ENCODE measurements at places on chromosomes 12 and 14.

GRCh38 chr12:122139941-122140340, 34.1 kb downstream of the IL31 start:
- DNase-seq: no peak

GRCh38 chr14:99217066-99217955, 54.7 kb downstream of the BCL11B start:
- DNase-seq: no peak

- no peak for DNase-seq
These were observed 6.3 kb downstream of the ZFP36L1 start for GRCh38 chr14:68786491-68787091.

DNA sequence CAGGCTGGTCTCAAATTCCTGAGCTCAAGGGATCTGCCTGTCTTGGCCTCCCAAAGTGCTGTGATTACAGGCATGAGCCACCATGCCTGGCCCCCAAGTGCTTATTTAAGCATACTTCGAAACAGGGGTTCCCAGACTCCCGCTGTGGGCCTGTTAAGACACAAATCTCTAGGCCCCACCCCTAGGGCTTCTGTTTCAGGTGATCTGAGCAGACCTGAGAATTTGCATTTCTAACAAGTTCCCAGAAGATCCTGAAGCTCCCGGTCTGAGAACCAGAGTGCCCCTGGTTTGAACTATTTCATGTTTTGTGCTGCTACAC, 25.0 kb downstream of the GCH1 start:
- DNase-seq: no peak

DNA sequence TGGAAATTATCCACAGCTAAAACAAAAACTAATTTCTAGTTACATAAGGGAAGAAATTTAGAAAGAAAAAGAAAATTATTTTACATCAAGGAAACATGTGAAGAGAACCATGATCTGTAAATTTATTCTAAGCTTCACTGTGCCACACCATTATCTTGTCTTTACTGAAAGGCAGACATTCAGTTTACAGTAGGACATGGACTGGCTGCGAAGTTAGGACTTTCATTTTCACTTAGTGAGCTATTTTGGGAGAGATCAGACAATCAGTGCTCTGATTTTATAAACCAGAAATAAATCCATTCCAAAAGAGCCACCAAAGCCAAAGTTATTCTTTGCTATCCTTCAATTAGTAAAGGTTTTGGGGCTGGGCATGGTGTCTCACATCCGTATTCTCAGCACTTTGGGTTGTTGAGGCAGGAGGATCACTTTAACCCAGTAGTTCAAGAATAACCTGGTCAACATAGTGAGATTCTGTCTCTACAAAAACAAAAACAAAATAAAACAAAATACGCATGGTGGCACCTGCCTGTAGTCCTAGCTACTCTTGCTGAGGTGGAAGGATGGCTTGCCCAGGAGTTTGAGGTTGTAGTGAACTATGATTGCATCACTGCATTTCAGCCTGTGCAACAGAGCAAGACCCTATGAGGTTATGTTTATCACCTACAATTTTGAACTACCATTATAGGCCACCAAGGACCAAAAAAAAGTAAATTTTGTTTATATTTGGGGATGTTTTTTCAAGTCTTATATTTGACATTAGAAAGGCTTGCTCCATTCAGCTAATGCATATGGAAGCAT, 1084.8 kb upstream of the ATXN7L3B start:
- DNase-seq: no peak

- DNase-seq: peak; percentile 79
These were observed 25.6 kb downstream of the CALCOCO1 start for GRCh38 chr12:53701518-53702264.

DNA sequence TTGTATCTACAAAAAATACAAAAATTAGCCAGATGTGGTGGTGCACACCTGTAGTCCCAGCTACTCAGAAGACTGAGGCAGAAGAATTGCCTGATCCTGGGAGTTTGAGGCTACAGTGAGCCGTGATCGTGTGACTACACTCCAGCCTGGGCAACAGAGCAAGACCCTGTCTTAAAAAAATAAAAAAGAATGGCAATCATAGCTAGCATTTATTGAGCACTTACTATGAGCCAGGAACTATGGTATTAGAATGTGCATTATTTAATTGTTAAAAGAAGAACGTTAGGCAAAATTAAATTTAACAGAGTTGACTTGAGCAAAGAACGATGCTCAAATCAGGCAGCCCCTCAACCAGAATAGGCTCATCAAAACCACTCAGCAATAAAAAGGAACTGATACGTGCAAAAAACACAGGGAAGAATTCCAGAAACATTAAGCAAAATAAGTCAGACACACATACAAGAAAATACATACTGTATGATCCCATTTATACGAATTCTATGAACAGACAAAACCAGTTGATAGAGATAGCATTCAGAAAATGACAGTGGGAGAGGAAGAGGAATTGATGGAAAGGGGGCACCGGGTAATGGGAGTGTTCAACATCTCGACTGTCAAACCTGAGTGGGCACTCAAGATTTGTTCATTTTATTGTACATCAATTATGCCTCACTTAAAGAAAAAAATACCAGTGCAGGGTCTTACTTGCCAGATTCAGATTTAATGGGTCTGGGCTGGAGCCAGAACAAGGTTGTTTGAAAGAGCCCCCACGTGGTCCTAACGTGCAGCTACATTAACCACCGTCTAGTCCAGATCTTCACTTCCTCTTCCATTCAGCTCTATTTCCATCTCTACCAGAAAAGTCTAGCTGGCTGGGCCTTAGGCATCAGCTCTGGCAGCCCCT, 8.0 kb downstream of the SCNN1A start:
- no peak for DNase-seq

- DNase-seq: no peak
These were observed 333.1 kb downstream of the FUT8 start for GRCh38 chr14:65745396-65746190.

DNA sequence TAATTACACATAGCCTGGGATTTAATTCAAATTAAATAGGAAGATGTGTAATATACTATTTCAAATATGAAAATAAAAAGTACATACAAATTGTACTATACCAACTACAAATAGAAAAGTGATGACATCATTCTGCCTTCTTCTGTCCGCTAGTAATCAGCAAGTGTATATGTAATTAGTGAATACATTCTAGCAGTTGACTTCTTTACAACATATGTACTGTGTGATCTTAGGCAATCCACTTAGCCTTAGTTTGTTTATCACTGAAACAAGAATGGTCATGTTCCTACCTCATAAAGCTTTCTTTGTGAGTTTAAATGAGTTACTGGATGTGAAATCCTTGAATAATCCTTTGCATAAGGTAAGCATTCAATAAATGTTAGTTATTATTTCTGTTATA, 7.8 kb upstream of the LUM start:
- DNase-seq: no peak

DNA sequence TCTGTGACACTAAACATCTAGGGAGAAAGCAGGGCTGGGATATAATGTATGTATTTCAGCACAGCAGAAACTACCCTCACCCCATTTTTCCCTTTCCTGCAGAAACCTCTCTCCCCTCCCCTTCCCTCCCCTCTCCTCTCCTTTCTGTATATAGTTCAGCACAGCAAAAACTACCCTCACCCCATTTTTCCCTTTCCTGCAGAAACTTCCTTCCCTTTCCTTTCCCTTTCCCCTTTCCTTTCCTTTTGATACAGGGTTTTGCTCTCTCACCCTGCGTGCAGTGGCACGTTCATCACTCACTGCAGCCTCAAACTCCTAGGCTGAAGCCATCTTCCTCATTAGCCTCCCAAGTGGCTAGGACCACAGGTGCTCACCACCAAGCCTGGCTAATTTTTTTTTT, 2.1 kb downstream of the PMEL start:
- DNase-seq: no peak

DNA sequence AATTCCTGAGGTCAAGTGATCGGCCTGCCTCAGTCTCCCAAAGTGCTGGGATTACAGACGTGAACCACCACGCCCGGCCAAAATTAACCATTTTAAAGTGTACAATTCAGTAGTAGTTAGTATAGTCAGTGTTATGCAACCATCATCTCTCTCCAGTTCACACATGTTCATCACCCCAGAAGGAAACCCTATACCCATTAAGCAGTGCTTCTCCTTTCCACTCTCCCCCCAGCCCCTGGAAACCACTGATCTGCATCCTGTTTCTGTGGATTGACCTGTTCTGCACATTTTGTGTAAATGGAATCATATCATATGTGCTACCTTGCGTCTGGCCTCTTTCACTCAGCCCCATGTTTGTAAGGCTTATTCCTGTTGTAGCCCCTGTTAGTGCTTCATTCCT, 52.2 kb downstream of the PHETA1 start:
- DNase-seq: no peak

DNA sequence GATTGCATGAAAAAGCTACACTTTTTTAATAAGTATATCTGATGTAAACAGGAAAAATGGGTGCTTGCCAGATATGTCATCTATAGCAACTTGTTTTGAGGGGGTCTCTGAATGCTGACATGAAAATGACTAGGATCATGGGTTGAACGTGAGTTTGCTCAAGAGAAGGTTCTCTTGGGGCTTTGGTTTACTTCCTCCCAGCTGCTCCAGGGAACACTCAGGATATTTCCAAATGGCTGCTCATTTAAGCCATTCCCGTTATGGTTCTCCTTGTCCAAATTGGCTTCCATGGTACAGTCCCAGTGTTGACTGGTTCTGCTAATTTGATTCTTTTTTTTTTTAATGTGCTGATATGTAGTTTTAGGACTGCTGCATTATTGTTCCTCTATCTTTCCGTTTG, 118.3 kb downstream of the ETV6 start:
- no peak for DNase-seq

GRCh38 chr12:93569301-93569655, 3.2 kb upstream of the SOCS2 start:
- no peak for DNase-seq

DNA sequence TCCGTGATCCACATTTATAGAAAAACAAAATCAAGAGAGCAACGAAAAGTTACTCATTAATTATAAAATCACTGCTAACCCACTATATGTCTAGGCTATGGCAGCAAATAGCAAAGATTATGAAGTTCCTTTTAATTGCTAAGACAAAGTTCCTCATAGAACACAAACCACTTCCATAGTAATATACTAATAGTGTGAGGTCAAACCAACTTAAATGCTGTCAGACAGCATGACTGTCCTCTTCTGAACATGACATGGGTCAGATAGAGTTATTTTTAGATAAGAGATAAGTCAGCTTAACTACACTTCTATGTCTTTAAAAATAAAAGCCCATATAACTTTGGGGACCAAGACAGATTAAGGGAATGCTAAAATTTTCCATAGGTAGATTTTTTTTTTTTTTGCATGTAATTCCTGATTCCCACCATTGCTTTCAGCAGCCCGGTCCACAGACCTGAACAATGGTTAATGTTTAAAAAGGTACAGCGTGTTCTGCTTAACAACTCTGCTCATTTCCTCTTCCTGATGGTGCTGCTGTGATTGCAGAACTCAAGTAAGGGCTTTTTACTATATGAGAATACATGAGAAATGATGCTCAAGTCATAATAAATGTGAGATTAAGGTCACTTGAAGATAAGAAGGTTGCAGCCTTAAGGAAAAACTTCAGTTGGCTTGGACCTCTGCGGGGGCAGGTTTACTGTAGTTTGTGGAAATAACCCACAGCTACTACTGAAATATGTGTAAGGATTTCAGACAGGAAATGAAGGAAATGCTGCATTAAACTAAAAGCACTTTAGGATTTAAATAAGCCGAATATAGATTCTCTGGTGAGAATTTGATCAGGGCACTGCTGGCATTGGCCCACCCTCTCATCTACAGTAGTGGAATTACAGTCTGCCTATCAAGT, 37.7 kb upstream of the DUSP6 start:
- DNase-seq: no peak

DNA sequence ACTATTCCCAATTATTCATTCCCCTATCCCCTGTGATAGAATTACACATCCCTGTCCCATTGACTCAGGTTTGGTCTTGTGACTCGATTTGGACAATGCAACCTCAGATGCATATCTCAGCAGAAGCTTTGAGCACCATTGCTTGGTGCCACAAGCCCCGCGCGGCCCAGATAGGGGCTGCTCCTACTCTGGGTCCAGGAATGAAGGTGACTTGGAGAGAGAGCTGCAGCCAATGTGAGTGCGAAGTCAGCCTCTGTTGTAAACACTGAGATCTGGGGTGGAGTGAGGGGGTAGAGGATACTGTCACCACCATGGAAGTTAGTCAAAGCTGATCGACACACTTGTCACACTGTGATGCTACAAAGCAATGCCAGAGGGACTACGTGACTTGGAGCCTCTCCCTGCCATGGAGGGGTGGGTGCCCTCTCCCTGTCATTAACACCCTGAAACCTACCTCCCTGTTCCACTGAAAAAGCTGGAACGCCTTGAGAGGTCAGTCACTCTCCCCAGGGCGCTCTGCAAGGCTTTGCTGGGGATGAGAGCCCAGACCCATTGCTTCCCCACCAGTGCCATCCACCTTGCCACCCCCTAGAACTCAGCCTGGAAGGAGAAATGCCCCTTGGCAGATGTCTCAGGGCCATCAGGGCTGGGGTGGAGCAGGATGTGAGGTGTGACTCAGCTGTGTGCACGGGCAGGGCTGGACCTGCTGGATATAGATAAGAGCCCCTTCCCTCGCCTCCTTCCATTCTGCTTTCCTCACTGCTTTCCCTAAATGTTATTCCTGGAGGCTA, 6.6 kb upstream of the PLEK2 start:
- DNase-seq: peak; percentile 79

Measured in HTR-8/SVneo (cell line).